ENCODE measurements at places on chromosomes 16 and 17. TPM values are rescaled to one million over a fixed set of nuclear protein-coding genes. Genes with fewer than 3 reads are reported as not detected.
A peak's percentile ranks its signal among the peaks of the same experiment; 100 is the strongest.

DNA sequence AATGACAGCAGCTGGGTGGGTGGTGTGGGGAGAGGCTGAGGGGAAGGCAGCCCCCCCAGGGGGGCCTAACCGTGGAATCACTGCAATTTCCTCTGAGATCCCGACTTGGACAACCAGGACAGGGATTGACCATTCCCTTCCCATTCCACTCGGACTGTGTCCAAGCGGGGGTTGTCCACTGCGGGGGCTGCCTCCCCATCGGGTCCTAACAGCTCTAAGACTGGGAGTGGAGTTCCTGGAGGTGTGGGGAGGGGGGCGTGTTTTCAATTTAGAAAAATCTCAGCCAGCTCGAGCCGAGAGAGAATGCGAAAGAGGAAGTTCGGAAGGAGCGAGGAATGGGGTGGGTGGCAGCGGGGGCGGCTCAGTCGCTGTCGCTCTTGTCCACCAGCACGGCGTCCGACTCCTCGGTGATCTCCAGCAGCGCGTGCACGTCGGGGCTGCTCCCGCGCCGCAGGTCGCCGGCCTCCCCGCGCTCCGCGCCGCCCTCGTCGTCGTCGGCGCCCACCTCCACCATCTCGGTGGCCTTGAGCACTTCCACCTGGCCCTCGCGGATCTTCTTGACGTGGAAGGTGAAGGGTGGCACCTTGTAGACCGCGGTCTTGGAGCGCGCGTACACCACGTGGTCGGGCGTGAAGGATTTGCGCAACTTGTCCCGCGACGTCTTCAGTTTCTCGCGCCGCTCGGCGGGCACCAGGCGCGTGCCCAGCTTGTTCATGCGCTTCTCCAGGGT lies 16.2 kb upstream of the STAT3 start:
- no peaks in the 10 kb centered on the region for H3K4me1 ChIP-seq
- H3K4me3 ChIP-seq: no peak overlapping the region
- H3K27me3 ChIP-seq: no peaks in the 10 kb centered on the region
- H3K27ac ChIP-seq: peak overlapping the region; percentile 84
- H3K36me3 ChIP-seq: peaks cover 21% of the 10 kb centered on the region
- no peak for DNase-seq

- H3K4me1 ChIP-seq: no peaks in the 10 kb centered on the region
- no peak for DNase-seq
- no peak overlapping the region for H3K27ac ChIP-seq
- H3K27me3 ChIP-seq: no peaks in the 10 kb centered on the region
Observed at GRCh38 chr16:22088642-22089041, 3.7 kb upstream of the VWA3A start.

DNA sequence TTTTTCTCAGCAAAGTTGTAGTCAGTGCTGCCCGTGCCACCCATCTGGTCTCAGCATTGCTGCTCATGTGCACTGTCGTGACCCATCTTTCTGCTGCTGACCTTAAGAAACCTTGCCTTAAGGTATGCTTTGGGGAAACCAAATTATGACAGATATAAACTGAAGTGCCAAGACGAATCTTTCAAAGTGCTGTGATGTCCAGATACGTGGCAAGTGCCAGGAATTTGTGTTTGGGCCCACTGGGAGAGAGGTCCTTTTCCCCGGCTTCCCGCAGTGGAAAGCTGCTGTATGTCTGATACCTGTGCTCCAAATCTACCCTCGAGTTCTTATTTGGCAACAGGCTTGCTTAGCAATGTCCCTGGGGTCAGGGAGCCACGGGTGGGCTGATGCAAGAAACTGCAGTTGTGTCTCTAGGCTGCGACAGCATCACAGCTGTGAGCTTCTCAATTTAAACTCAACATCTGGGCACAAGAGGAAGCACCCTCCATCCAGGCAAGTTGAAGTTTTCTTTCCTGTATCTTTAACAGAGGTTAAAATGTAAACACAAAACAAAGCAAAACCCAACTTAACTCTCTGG lies 30.3 kb upstream of the TOX3 start:
- H3K4me3 ChIP-seq: no peak overlapping the region
- no peak overlapping the region for H3K27ac ChIP-seq
- H3K36me3 ChIP-seq: no peaks in the 10 kb centered on the region
- no peaks in the 10 kb centered on the region for H3K27me3 ChIP-seq
- H3K4me1 ChIP-seq: no peaks in the 10 kb centered on the region

- no peak overlapping the region for H3K4me3 ChIP-seq
- H3K27me3 ChIP-seq: no peaks in the 10 kb centered on the region
- H3K4me1 ChIP-seq: no peaks in the 10 kb centered on the region
- H3K27ac ChIP-seq: no peak overlapping the region
- H3K36me3 ChIP-seq: no peaks in the 10 kb centered on the region
- DNase-seq: no peak
Observed at GRCh38 chr17:57186226-57187019, 69.9 kb upstream of the MSI2 start.

The SCN4A gene
- total RNA-seq: 1.3 TPM

Measured in sigmoid colon (tissue), 7 donors.